IPS-NIHi11 (cell line): ENCODE measurements at places on chromosomes 7 and 10.
A peak's percentile ranks its signal among the peaks of the same experiment; 100 is the strongest.

- no peak for DNase-seq
Observed at GRCh38 chr10:93346694-93347093, 135.4 kb downstream of the MYOF start.

GRCh38 chr10:24279166-24279565 lies 70.2 kb downstream of the KIAA1217 start:
- DNase-seq: no peak

GRCh38 chr7:40978047-40978446 lies 724.8 kb downstream of the INHBA start:
- DNase-seq: no peak

DNA sequence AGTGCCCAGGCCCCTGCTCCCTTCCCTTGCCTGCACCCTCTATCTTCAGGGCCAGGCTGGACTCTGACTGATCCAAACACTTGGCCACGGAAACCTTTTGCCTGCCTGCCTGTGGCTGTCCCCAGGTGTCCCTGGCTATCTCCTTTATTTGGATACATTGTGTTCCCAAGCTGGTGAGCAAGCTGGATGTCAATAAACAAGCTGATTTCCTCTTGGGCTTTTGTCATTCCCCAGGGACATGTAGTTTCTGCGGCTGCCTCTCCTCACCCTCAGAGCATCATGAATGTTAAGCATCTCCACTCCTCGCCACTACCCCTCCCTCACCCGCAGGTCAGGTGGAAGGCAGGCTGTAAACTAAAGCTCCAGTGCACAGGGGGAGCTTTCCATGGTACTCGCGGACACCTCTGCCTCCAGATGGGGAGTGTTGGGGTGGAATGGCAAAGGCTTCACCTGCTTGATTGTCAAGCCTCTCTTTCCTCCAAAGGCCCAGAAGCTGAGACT lies 6.9 kb downstream of the GHRHR start:
- DNase-seq: peak; percentile 67

DNA sequence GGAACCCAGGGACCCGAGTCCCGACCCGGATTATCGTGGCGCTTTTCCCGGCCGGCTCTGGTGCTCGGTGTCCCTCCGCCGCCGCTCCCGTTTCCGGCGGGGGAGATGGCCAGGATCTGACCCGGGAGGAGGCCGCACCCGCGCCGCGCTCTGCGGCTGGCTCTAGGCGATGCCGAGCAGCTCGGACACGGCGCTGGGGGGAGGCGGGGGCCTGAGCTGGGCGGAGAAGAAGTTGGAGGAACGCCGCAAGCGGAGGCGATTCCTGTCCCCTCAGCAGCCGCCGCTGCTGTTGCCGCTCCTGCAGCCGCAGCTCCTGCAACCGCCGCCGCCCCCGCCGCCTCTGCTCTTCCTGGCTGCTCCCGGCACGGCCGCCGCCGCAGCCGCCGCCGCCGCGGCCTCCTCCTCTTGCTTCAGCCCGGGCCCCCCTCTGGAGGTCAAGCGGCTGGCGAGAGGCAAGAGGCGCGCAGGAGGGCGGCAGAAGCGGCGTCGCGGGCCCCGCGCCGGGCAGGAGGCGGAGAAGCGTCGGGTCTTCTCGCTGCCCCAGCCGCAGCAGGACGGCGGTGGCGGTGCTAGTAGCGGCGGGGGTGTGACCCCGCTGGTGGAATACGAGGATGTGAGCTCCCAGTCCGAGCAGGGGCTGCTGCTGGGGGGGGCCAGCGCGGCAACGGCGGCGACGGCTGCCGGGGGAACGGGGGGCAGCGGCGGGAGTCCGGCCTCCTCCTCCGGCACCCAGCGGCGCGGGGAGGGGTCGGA lies 593 bp downstream of the CDK13 start:
- peak; percentile 36 for DNase-seq

- DNase-seq: no peak
Observed at GRCh38 chr7:66039094-66039670, 36.4 kb upstream of the ASL start.

DNA sequence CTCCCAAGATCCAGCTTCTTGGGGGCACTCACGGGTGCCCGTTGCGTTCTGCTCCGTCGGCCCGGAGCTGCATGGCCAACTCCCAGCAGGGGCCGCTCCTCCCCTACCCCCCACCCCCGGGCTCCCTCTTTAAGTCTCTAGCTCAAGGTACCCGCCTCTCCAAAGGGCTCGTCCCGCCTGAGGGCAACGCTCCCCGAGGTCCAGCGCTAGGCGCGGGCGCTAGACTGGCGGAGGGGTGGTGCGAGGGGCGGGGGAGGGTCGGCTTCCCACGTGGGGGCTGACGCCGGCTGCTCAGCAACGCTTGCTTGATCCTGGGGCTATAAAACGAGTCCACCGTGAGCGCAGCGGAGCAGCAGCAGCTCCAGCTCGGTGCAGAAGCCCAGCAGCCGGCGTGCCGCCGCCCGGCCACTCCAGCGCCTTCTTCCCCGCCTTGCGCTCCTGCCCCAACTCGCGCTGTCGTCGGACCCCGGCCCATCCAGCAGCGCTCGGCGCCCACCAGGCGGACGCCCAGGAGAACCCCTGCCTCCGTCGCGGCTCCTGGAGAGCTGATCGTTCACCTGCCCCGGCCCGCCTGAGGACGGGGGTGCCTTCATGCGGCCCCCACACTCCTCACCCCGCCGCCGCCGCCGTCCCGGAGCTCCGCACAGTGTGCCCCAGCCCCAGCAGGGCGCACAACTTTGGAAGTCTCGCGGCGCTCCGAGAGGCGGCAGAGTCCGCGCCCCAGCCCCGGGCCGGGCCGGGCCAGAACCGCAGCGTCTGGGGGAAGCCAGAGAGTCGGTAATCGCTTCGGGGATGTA lies at the start of gene ADRA2A:
Gene ADRA2A, plus strand, starts transcription at position 348 of the 797 bp plus-strand sequence. CDS start 968 bp downstream, outside the sequence.
- peak; percentile 77 for DNase-seq

- no peak for DNase-seq
Observed at GRCh38 chr10:56370217-56371113, 9.4 kb upstream of the ZWINT start.

DNA sequence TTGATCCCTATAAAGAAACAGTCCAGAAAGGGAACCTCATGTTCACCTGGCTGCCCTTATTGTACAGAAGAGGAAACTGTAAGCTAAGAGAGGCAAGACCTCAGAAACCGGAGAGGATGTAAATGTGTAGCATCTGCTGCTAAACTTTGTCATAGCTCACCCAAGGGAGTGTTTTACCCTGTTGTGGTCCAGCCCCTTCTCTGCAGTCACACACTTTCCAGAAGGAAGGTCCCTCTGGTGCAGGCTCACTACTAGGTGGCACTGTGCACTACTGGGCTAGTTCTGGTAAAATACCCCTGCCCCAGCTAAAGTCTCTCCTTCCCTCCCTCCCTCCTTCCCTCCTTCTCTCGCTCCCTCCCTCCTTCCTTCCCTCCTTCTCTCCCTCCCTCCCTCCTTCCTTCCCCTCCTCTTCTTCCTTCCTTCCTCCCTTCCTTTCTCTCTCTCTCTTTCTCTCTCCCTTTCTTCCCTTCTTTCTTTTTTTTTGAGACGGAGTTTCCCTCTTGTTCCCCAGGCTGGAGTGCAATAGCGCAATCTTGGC lies 42.5 kb upstream of the LCOR start:
- peak; percentile 55 for DNase-seq

GRCh38 chr7:120864141-120864900 lies 6.4 kb upstream of the TSPAN12 start:
- DNase-seq: peak; percentile 8

- no peak for DNase-seq
Observed at GRCh38 chr7:37706804-37707203, 23.2 kb downstream of the GPR141 start.

GRCh38 chr7:155166673-155167370 lies 96.7 kb downstream of the HTR5A start:
- no peak for DNase-seq

DNA sequence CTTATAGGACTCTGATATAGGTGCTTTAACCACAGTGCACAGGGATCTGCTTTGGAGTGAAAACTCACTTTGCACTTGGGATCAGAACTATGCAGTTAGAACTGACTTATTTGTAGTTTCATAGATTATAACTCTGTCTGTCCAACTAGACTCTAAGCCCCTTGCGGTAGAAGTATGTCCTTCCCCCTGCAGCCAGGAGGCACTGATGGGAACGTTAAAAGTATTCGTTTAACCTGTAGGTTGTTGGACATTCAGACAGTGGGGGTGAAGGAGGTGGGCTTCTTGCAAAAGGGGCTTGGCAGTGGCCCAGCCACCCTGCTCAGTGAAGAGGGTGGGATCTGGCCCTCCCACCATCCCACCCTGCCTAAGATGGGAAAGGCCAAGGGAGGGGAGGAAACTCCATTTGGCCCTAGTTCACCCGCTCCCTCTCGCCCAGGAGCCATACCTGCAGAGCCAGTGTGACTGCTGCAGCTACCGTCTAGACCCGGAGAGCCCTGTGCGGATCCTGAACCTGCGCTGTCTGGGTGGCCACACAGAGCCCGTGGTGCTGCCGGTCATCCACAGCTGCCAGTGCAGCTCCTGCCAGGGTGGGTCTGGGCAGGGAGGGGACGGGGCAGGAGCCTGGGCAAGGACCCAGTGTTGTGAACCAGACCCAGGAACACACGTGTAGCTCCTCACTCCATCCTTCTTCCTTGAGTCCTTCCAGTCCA lies 5.7 kb upstream of the ZNF862 start:
- DNase-seq: no peak

DNA sequence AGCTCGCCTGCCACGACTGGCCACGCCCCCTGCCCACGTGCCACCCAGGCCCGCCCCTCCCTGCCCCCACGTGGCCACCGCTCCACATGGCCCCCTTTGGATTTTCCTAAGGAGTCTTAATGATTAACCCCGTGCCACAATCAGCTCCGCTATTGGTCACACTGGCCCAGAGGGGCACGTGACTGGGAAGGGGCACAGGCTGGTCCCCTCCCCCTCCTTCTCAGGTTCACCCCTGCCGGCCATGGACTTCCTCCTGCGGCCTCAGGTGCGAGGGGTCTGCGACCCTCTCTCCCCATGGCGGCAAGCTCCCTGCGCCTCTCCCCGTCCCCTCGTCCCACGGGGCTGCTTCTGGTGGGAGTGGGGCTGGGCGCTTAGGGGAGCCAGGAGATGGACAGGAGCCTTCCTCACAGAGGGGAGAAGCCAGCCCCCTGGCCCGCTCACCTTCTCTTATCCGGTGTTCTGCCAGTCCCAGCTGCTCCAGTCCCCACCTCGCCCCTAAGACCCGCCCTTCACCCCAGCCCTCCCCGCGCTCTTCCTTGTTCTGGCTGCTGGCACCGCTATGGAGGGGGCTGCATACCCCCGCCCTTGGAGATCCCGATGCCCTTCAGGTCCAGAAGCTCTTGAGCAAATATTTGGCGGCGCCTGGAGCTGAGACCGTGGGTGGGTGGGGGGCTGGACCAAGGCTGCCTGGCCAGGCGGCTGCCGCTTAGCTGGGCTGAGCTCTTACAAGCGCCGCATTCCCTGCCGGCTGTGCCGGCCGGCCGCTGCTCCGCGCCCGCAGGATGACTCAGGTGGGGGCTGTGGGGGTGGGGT lies 3.2 kb downstream of the SLC4A2 start:
- DNase-seq: peak; percentile 85

DNA sequence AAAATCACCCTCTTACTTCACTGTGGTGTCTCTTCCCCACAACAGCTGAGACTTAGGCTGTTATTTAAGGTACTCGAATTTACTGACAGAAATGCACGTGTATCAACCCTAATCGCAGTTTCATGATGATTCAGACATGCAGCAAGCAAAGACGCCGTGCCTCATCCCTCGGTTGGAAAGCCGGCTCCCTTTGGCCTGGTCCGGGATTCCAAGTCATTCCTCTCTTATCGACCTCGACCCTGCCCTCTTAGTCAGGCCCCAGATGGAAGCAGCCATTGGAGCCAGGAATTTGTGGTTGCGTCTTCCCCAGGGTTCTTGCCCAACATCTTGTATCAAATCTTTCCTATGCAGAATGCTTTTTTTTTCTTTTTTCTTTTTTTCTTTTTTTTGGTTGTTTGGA lies 229.5 kb downstream of the GATA3 start:
- DNase-seq: no peak

DNA sequence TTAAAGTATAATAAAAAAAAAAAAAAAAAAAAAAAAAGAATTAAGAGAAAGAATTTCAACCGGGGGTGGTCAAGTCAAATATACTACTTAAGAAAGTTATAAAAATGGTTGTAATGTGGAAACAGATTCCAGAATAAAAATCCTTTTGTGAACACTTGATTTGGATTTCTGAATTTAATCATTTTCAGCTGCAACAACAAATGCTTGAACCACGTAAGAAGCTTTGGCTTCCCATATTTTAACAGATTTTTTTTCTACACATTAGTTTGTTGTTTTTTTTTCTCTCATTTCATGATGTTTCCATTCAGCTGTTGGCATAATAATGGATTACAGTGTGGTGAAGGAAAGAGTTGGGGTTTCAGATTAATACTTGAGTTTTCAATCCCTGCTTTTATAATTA lies 137.3 kb upstream of the AGR3 start:
- no peak for DNase-seq

DNA sequence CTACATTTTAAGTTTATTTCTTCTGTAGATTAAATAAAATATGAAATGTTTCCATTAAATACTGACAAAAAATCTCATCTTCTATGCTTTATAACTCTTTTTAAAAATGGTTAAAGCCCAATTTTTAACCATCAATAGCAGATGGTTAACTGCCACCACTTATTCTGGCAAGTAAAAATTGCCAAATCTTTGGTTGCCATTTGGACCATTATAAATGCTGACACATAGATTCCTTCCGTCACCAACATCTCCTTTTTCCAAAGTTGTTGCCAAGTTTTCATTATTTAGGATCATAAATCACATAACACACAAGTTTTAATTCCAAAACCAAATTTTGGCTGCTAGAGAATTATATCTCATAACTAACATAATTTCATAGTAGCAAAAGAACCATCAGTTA lies 1614.3 kb downstream of the REEP3 start:
- DNase-seq: no peak

- no peak for DNase-seq
Observed at GRCh38 chr10:114902151-114902550, 35.8 kb upstream of the TRUB1 start.

- no peak for DNase-seq
Observed at GRCh38 chr10:49415846-49416245, 20.0 kb upstream of the DRGX start.

DNA sequence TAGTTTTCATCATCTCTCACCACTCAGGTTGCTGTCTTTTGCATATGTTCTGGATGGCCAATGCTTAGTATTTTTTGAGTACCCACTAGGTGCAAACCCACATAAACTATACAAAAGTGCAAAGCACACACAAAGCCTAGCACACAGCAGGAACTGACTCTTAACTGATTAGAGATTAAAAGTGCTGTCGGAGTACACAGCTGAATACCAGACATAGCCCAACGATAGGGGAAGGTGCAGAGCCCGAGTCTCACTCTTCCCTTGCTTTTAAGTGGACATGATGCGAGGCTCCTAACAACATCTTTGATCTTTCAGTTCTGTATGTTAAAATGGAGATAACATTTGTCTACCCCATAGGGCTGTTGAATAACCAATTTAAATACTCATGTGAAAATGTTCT lies 90.8 kb downstream of the DPY19L1 start:
- no peak for DNase-seq

- no peak for DNase-seq
Observed at GRCh38 chr10:71023704-71024283, 135.4 kb upstream of the PCBD1 start.
